ENCODE measurements at places on chromosomes 6 and 20. TPM values are rescaled to one million over a fixed set of nuclear protein-coding genes. Genes with fewer than 3 reads are reported as not detected.

GRCh38 chr20:39576771-39577170 is 614.6 kb downstream of the DHX35 start:
- DNase-seq: no peak

DNA sequence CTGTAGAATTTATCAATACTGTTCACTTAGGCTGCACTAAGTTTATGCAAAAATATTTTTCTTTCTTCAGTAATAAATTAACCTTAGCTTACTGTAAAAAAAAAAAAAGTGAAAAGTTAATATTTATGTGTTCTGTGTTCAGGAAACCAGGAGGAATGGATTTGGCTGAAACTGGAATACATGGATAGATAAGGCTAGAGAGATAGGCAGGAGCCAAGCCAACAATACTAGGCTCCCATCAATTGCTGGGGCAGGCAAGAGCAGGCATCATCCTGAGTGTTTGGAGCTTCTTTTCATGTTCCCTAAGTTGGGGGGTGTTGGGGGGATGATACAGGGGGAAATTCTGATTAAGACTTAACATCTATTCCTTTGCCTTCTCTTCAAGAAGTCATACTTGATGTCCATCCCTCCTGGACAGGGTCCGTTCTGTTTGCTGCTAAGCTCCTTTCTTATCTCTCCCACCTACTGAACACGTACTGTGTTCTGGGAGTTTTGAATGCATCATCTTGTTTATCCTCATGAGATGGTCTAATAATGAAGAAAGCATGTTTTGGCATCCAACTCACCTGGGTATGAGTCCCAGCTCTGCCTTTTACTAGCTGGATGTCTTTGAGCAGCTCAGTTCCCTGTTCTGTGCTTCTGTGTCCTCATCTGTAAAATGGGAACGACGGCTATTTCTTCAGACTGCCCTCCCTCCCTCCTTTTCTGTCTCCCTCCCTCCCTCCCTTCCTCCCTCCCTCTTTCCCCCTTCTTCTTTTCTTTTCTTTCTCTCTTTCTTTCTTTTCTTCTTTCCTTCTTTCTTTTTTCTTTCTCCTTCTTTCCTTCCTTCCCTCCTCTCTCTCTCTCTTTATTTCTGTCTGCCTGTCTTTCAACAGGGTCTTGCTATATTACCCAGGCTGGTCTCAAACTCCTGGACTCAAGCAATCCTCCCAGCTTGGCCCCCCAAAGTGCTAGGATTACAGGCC is 6.4 kb upstream of the PROCR start:
- DNase-seq: no peak

GRCh38 chr6:166718516-166718915 is 91.5 kb upstream of the RPS6KA2 start:
- DNase-seq: no peak

The TRIM10 gene
- total RNA-seq: 0.09 TPM

DNA sequence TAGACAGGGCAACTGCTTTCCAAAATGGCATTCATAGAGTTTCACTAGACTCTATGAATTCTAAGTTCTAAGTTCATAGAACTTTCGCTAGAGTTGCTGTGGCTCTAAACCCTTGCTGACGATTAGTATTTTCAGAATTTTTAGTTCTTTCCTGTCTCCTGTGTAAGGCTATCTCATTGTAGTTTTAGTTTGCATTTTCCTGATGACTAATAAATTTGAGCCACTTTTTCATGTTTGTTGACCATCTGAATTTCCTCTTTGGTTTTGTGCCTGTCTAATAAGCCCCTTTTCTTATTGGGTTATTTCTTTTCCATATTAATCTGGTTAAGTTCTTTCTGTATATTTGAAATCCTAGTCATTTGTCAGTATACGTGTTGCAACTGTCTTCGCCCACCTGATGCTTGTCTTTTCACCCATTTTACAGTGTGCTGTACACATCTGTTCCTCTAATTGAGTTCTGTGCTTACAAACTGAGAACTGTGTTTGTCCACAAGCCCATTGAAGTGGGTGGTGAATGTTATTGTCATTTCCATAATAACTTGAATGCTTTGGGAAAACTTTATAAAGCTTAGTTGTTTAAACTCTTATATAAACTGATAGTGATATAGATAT is 177.7 kb upstream of the CDYL start:
- no peak for DNase-seq

DNA sequence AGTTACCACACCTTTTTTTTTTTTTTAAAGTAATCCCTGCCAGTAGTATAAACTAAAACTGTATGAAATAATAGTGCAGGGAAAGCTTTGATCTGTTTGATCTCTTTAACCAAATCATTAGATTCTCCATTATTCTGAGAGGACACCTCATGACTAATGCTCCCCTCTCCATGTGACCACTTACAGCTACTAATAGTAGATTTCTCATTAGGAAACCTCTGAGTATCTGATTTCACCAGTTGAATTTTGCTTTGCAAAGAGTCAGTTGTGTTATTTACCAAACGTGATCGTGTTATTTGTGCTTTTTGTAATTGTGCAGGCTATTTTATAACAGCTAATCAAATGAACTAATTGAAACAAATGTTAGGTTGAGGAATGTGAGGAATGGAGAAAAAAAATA is 12.5 kb downstream of the CASP8AP2 start:
- DNase-seq: no peak

DNA sequence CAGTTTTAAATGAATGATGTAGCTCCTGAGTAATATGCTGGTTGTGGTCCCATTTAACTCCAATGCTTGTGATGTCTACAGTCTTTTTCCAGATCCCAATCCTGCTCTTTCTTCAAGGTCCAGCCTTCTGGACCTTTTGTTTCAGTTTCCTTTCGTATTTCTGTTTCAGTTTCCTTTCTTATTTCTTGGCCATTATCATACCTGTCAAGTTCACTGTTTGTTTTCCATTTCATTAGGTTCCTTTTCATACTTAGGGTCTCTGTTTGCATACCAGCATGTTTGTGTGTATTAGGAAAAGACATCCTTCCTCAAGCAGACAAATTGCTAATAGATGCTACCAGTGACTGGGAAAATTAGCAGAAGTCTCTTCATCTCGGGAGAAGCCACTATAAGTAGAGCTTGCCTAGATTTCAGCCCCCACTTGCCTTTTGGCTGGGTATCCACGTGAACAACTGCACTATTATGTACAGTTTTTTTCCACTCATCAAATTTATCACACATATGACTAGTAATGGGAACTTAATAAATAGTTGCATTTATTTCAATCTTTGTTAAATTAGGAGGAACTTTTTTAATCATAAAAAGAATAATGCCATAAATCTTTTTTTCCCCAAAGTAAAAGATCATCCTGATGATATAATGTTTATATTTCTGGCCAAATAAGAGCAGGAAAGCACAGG is 583.4 kb downstream of the BCKDHB start:
- no peak for DNase-seq

The SNHG17 gene
- total RNA-seq: 74.8 TPM

The CGA gene
- total RNA-seq: not detected

DNA sequence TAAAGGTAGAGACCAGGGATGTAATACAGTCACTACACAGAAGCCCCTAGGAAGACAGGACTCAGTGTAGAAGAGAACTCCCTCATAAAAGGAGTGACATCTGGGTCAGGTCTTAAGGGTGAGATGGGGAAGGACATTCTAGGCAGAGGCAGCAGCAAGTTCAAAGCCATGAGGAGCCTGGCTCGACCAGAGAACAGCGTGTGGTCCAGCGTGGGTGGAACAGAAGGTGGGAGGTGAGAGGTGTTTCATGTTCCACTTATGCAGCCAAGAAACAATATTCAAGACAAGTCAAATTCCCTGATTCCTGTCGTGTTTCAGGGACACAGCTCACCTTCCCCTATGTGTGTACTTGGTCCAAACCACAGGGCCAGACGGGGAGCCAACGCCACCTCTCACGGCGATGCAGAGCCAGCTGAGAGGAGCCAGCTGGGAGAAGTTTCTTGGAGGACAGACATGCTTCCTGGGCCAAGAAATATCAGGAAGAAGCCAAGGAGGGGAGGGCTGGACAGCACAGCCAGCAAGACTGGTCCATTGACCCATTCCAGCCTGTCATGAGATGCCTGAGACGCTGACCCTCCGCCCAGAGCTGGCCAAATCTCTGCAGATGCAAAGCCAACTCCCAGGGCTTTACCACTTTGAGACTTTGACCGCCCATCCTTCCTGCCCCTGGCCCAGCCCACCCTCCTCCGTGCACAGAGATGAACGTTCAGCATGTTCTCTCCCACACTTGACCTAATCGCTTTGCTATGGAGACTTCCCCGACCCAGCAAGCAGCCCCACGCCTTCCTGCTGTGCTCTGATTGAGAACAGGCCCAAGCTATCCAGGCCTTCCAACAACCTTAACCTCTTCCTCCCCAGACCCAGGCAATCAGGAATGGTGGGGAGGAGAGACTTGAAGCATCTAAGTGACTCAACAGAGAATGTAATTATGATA is 113.8 kb downstream of the PRND start:
- DNase-seq: no peak

DNA sequence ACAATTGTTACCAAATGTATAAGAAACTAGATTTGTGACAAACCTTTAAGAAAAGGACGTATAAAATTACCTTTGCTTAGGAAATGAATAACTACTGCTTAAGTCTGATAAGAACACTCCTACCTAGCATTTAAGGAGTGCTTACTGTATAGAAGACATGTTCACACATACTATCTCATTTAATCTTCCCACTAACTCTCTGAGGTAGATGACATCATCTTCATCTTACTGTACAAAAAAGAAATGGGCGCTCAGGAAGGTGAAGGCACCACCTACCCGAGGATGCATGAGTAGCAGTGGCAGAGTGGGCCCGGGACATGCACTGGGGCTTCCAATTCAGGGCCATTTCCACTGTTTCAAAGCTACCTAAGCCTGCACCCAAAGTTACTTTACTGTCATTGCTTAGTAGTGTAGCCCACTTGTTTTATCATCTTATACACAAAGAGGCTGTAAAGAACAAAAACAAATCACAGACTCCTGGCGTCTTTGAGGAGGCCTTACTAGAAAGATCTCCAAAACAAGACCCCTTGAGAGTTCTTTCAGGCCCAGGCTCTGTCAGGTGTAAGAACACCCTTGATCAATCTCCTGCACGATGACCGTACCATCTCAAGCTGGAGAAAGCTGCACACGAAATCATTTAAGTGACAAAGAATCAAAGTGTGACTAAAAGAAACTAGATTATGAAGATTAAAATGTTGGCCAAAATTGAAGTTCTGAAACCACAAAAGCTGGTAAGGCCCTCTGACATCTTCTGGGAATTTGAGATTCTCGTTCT is 128.0 kb downstream of the INSM1 start:
- no peak for DNase-seq

- no peak for DNase-seq
These were observed 145.1 kb upstream of the PLN start for GRCh38 chr6:118403036-118403435.

GRCh38 chr6:88238065-88238464 is 71.9 kb upstream of the CNR1 start:
- peak; percentile 66 for DNase-seq

GRCh38 chr6:151310852-151311767 is 71.3 kb downstream of the AKAP12 start:
- DNase-seq: no peak

DNA sequence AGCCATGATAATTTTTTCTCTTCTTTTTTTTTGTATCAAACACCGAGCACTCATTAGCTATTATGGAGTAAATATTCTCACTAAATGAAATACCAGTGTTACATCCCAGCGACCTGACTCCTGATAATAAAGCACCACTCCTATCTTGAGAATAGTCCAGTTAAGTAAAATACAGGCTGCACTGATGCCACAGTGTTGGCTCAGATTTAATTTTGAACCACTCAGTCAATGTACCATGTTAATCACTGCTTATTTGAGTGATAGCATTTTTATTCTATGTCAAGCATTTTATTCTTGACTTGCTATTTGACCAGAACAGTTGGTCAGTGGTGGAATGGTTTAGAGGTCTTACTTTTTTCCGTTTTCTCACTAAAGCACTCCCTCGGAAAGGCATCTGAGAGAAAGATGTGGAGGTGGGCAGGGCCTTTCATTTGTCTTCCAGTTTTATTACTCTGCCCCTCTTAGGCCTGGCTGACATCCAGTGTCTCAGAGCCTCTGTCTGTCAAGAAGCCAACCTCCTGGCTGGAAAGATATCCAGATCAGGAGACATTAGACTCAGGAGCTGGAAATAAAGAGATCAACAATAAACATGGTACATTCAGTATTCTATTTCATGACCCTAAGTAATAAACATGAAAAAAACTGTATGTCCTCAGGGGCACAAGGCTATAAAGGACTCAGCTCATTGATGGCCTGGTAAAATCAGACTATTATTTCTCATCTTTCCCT is 457.8 kb downstream of the EPM2A start:
- DNase-seq: no peak

The RIPOR3 gene
- 0.48 TPM for total RNA-seq

The TPMT gene
- 13.3 TPM for total RNA-seq

- peak; percentile 48 for DNase-seq
These were observed 3.8 kb downstream of the INSM1 start for GRCh38 chr20:20371681-20372080.

- DNase-seq: no peak
These were observed 160.1 kb upstream of the CITED2 start for GRCh38 chr6:139534472-139535115.

- DNase-seq: no peak
These were observed 34.1 kb downstream of the CDS2 start for GRCh38 chr20:5160882-5161281.

DNA sequence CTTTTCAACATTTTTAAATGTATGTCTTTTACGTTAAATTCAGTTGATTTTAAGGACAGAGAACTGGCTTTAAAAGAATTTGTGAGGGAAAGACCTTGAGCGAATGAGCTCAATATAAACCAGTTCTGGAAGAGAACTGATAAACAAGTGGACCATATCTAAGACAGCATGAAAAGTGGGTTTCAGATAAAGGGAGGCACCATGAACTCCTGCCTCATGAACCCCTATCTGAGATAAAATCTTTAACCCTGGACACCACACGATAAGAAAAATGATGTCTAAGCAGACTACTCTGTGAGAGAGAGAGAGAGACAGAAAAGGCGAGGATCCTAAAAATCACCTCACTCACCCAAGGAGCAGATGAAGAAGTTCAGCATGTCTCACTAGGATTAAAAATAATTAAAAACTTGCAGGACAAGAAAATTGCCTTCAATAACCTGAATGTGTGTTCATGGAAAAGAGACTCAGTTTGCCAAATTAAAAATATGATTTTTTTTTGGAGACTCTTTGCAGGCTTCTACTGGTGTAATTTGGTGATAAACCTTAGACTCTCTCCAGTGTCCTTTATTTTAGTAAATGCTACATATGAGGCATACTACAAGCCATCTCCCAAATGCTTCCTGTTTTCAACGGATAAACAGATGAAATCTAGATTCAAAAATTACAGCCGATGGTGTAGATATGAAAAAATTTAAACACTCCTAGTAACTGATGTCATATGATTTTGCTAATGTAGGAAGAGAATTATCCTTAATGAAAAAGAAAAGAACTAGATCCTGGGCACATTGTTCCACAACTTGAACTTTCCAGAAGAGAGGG is 299.5 kb downstream of the ADGB start:
- DNase-seq: no peak

The NKX2-2 gene
- total RNA-seq: 0.11 TPM

The ECT2L gene
- total RNA-seq: not detected

DNA sequence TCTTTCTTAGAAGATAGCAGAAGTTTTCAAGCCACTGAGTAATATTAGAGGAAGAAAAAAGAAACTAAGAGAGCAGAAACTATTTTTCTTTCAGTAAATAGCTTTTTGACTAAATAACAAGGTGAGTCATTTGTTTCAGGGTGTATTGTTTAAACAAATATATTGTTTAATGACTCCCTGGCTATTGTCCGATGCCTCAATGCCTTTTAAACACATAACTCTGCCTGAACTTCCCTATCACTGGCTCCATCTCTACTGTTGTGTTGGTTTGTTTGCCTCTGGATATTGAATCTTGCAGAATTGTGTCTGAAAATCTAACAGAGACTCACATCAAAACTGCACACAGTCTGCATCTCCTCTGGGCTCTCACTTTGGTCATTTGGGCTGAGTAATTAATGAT is 19.6 kb upstream of the CLIC5 start:
- DNase-seq: no peak

Data from H9 (cell line).